HAP-1 (cell line): ENCODE measurements at places on chromosomes 16 and 17.

DNA sequence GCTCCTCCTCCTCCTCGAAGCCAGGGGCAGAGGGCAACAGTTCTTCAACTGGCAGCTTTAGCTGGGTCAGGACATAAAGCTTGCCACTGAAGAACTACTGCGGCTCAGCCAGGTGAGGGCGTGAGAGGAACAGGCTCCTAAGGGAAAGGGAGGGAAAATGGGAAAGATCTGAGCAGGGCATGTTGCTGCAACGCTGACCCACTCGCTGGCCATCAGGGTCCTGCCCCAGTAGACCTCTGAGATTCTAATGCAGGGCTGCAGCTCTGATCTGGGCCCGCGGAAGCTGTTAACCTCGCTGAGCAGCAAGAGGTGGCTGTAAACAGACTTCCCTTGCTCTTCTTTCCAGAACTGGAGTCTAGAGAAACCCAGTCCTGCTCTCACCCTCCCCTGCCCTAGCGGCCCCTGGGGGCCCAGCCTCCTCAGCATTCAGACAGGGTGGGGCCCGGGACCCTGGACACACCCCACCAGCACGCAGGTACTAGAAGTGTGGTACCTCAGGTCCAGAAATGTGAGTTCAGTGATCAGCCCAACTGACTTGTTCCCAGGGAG is 3.8 kb upstream of the TLCD2 start:
- DNase-seq: peak; percentile 83

- peak; percentile 76 for DNase-seq
These were observed 28.1 kb upstream of the NOL11 start for GRCh38 chr17:67689534-67690177.

GRCh38 chr16:5504064-5504781 is 406.6 kb upstream of the EEF2KMT start:
- no peak for DNase-seq

DNA sequence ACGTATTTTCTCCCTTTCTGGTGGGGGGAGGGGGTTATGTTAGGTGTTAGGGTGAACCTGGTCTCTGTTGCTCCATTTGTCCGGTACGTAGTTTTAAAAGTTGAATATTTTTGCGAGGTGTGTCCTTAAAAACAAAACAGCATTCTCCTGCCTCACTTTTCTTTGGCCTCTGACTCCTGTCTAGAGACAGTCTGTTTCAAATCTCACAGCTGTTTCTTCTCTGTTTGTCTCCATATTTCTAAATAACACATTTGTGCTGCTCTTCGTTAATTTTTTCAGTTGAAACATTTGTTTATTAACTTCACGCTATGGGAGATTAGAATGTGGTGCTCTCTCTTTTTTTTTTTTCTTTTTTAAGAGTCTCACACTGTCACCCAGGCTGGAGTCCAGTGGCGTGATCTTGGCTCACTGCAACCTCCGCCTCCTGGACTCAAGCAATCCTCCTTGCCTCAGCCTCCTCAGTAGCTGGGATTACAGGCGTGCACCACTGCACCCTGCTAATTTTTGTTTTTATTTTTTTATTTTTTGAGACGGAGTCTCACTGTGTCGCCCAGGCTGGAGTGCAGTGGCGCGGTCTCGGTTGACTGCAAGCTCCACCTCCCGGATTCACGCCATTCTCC is 31.7 kb downstream of the RPA1 start:
- DNase-seq: no peak

- DNase-seq: no peak
These were observed 9.3 kb downstream of the YWHAE start for GRCh38 chr17:1390432-1391367.

DNA sequence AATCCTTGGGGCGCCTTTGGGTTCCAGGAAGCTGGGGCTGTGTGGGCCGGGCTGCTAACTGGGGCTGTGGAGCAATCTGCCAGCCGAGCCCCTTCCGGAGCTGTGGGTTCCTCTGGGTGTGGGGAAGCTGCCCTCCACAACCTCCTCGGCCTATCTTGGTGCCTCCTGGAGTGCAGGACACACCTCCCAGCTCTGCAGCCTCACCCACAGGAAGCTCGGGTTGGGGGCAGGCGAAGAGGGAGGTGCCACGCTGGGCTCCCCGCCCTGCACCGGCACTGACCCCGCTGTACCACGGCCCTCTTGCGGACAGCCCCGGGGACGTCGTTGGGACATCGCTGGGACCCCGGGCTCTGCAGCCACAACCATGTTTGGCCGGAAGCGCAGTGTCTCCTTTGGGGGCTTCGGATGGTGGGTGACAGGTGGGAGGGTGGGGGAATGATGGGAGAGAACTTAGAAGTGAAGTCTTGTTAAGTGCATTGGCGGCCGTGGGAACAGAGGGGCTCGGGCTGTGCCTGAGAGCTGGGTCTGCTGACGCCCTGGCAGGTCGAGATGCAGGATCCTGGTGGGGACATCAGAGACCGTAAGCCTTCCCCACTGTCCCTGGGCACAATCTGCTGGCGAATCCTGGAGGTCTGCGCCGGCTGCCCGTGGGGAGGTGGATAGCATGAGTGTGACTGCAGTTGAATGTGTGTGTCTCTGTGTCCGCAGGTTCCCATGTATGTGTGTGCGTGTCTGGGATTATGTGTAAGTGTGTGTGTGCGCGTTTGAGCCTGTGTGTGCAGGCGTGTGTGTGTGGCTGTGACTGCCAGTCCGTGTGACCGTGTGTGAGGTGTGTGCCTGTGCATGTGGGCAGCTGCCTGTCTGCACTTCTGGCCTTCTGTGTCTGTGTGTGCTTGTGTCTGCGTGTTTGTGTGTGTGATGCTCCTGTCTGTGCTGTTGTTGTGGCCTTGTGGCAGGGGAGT is at the start of gene RAP1GAP2:
TSS of gene RAP1GAP2 (plus strand) at position 275 of the 962 bp plus-strand sequence. CDS start at position 365, 90 bp downstream.
- peak; percentile 42 for DNase-seq

DNA sequence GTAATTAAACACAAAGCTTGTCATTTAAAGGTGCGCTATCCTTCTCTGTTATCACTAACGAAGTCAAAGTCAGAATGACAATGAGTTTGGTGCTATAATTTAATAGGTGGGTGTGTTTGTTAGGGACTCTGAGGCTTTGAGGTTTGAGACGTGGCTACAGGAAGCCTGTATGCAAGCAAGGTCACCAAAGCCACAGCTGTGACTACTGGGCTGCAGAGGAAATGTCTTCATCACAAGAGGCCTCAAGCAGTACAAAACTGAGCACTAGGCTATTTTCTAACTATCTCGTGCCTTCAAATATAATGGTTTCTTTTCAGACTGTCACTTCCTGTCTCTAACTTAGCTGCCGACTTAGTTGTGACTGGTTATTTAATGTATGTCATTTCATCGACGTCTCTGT is 141.2 kb downstream of the AATF start:
- no peak for DNase-seq

- no peak for DNase-seq
These were observed 440 bp downstream of the NPRL3 start for GRCh38 chr16:138049-138417.
